Tibial artery (tissue), 4 donors: ENCODE measurements at places on chromosomes 7 and 10.

- no peak for DNase-seq
Measured at GRCh38 chr7:124649397-124650014, 116.1 kb downstream of the GPR37 start.

DNA sequence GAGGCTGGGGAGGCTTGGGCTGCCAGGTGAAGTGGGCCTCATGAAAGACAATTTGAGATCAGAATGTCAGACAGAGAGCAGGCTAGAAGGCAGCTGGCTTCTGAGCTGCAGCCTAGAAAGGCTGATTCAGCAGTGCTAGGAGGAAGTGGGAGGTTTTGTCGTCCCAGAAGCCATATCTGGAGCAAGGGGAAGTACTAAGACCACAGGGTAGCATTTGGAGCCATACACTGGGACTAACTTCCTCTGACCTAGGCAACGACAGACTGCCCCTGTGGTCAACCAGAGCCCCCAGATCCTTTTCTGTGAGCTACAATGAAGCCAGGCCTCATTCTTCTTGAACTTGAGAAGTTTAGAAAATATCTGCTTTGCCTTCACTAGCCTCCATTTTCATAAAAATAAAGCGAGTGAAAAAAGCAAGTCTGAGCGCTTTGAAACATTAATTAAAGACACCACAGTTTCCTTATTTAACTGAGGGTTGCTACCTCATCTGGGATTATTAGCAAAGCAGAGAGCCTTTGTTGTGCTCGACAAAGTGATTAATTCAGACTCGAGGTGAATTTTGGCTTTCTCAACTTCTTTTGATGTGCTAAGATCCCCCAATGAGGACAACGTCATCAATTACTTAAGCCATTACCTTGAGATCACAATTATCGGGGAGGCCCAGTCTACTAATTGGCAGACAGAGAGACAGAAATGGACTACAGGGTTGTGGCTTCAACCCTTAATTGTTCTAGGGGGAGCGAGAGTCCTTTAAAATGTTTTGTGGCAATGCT lies 26.6 kb downstream of the TBXAS1 start:
- no peak for DNase-seq

DNA sequence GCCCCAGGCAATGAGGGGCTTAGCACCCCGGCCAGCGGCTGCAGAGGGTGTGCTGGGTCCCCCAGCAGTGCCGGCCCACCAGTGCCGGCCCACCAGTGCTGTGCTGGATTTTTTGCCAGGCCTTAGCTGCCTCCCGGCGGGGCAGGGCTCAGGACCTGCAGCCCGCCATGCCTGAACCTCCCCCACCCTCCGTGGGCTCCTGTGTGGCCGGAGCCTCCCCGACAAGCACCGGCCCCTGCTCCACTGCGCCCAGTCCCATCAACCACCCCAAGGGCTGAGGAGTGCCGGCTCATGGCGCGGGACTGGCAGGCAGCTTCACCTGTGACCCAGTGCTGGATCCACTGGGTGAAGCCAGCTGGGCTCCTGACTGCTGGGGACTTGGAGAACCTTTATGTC lies 3.5 kb upstream of the ACSL5 start:
- DNase-seq, result no peak

GRCh38 chr10:69438536-69439349 lies 12.5 kb upstream of the TSPAN15 start:
- DNase-seq, result no peak

GRCh38 chr7:107951172-107951787 lies 51.7 kb downstream of the LAMB1 start:
- DNase-seq, result no peak

DNA sequence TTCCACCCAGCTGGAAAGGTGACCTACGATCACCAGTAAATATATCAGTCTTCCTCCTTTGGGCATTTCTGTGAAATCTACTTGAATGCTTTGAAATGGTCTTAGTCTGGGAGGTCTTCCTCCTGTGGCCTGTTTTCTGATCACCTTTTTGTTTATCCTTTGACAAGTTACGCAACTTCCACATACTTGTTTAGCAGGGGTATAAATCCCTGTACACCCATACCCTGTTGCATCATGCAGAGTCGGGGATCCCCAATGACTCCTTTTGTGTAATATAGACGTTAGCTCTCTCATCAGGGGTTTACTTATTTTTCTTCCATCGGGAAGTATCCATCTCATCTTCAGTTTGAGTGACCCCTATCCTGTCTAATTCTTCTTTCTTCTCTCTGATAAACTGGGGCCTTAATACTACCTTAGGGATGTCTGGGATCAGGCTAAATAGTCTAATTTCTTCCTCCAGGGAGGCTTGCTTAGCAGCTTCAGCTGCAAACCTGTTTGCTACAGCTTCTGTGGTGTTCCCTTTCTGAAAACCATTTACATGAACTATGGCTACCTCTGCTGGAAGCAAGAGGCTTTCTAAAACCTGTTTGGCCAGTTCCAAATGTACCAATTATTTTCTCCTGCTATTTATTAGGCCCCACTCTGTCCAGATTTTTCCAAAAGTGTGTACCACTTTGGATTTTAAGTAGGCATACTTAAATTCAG lies 25.8 kb downstream of the MAPK8 start:
- DNase-seq, result no peak

DNA sequence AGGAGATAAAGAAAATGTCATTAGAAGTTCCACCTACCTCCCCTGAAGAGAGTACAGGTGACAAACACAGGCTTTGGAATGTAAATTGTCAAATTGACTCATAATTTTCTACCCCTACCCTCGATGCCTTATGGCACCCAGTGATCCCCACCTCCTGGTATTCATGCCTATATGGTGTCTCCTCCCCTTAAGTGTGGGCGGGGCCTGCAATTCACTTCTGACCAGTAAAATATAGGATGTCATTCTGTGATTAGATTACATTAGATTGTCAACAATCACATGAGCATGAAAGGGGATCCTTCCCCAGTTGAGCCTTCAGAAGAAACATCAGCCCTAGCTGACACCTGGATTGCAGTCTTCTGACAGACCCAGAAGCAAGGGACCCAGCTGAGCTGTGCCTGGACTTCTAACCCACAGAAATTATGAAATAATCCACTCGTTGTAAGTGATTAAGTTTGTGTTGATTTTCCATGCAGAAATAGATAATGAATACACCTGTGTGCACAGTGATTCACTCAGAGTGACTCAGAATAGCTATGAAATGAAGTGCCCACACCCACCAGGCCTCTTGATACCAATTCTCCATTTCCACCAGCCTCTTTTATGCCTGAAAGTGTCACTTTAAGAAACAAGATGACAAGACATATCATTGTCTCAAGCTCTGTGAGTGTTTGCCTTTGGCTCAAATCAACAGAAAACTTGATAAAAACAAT lies 8.5 kb upstream of the SLC39A12 start:
- no peak for DNase-seq

DNA sequence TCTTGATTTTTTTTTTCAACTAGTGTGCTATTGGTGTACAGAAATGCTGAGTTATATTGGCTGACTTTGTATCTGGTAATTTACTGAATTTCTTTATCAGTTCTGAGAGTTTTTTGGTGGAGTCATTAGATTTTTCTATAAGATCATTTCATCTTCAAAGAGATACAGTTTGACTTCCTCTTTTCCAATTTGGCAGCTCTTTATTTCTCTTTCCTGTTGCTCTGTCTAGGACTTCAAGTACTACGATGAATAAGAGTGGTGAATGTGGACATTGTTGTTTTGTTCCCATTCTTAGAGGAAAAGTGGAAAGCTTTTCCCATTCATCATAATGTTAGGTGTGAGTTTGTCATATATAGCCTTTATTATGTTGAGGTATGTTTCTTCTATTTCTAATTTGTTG lies 50.2 kb downstream of the LOXL4 start:
- no peak for DNase-seq

DNA sequence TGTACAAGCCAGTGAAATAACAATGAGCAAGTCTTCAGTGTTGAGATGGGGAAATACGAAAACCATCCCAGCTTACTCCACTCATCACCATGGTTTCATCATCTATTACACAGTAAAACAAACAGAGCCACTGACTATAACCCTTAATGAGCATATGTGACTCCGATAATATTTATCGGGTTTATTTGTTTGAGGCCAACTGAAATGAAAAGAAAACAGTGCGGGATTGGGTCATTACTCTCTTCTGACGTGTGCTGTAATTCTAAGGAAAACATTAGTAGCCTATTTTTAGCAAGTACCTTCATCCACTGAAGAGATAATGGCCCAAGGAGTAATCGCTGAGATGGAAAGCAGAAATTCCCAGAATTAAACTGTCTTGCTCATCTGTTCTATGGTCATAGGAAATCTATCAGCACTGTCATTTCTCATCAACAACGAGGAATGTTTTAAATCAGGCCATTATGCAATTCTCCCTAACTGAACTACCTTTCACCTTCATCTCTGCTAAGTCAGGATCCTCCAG lies 716.5 kb downstream of the INHBA start:
- no peak for DNase-seq

DNA sequence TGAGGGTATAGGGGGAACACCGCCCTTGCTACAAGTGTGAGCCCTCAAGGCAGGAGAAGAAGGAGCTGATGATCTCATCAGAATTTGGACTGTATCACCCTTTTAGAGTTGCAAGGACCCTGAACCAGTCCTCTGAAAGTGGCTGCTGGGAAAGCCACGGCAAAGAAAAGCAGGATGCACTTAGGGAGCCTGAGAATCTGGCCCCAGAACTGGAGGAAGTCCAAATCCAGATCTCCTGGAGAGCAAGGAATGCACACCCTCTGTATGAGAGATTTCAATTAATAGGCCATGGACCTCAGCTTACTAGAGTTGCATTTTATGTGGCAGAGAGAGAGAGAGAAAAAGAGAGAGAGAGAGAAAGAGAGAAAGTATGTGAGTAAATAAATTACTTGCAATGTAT lies 662.9 kb downstream of the CCSER2 start:
- DNase-seq, result no peak

DNA sequence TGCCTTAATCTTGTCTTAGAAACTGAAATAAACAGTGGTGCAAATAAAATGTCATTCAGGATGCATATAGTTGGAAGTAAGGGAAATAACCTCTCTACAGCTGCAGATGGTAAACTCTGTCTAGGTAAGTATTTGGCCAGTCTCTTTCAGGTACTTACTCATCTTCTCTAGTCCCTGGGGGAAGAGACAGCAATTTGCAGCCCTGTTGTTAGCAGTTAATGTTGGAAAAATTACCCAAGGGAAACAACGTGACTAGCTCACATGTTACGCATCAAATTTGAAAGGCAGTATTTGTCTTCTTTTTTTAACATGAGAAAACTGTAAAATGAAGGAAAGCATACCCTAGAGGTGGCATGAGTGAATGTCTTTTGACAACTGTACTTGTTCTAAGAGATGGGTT lies 3.2 kb upstream of the HUS1 start:
- no peak for DNase-seq

GRCh38 chr10:32002531-32002930 lies 53.7 kb downstream of the KIF5B start:
- no peak for DNase-seq

- no peak for DNase-seq
Measured at GRCh38 chr7:36228039-36228438, 75.0 kb downstream of the EEPD1 start.

GRCh38 chr10:106534441-106534840 lies 630.1 kb downstream of the SORCS1 start:
- DNase-seq, result no peak
